ENCODE measurements at places on chromosomes 2 and 18.

DNA sequence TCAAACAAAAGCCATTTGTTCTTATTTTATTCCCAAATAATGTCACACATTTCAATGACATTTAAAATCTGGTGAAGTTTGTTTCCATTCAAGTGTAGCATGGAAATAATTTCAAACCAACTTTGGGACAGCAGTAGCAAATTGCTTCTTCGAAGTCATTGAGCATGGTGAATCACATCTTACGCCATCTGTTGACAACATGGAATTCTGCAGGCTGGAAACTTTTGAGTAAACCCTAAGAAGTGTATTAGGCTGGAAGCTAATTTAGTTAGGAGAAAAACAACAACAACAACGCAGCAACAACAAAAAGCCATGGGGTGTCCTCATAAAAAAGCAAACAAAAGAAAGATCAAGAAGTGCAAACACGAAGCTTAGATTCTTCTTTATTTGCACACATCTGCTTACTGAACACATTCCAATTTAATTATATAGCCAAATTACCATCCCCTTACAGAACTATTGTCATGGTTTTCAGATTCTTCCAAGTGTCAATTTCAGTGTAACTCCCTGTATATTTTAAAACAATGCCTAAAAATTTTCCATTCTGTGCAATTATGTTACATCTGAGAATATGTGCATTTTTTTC lies 659.0 kb upstream of the CDH7 start:
- no peak for DNase-seq

- DNase-seq = no peak
Observed at GRCh38 chr2:106294182-106294581, 100.1 kb upstream of the UXS1 start.

GRCh38 chr2:38603402-38604290 lies 918 bp upstream of the HNRNPLL start:
- DNase-seq = peak; percentile 84

DNA sequence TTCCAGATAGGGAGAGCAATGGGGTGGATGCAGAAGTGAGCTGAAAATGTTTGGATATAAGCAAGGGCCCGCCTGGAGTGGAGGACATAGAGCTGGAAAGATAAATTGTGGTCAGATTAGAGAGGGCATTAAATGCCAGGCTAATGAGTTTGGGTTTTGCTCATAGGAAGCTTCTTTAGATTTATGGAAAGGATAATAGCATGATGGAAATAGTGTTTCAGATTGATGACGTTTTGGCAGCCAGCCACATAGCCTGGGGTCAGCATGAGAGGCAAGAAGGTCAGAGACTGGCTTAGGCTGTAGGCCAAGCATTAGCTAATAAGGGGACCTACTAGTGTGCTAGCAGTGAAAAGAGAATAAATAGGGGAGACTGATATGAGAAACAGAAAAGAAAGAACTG lies 321.6 kb downstream of the STK39 start:
- DNase-seq = no peak

- DNase-seq = no peak
Observed at GRCh38 chr2:190530248-190530900, 4.1 kb downstream of the NEMP2 start.

DNA sequence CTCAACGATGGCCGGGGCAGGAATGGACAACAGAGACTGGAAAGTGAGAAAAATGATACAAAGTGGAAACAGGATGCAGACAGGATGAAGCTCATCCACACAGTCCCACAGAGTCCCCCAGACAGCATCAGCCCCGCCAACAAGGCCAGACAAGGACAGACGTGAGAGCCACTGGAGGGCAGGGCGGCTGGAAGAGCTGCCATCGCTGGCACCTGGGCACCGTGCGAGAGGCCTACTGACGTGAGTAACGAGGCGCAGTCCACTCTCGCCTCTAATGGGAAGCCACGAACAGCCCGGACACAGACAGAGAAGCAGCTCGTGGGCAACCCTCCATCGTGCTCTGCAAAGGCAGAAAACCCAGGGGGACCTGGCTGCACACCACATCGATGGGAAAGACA lies 17.1 kb downstream of the HDAC4 start:
- no peak for DNase-seq

- DNase-seq = no peak
Observed at GRCh38 chr2:234322766-234323465, 174.0 kb downstream of the ARL4C start.

GRCh38 chr2:50344509-50345106 lies 687.3 kb downstream of the NRXN1 start:
- no peak for DNase-seq

- DNase-seq = no peak
Observed at GRCh38 chr2:239002591-239002953, 154.7 kb downstream of the TWIST2 start.

- peak; percentile 81 for DNase-seq
Observed at GRCh38 chr18:70243131-70243929, 37.8 kb upstream of the RTTN start.

DNA sequence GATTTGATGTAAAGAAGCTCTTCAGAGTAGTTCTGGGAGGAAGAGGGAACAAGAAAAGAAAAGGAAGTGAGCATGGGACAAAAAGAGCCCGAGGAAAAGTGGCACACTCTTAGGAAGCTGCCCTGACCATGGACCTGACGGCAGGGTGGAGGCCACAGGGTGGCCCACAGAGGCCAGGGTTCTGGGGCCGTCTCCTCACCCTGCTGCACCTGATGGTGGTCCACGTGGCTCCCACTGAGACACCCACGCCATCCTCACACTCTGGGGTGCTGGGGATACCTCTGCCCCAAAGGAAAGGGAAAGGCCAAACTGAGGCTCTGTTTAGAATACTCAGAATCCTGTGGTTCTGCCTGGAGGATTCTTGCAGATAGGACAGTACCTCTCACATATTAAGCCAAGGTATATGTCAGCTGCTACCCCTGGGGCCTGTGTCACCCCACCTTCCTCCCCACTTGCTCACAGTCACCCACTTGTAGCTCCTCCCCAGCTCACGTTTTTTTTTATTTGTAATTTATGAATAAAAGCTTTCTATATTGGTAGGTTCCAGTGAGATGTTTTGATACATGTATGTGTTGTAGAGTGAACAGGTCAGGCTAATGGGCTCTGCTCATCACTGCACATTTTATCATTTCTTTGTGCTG lies 171.1 kb downstream of the LDLRAD4 start:
- DNase-seq = no peak

DNA sequence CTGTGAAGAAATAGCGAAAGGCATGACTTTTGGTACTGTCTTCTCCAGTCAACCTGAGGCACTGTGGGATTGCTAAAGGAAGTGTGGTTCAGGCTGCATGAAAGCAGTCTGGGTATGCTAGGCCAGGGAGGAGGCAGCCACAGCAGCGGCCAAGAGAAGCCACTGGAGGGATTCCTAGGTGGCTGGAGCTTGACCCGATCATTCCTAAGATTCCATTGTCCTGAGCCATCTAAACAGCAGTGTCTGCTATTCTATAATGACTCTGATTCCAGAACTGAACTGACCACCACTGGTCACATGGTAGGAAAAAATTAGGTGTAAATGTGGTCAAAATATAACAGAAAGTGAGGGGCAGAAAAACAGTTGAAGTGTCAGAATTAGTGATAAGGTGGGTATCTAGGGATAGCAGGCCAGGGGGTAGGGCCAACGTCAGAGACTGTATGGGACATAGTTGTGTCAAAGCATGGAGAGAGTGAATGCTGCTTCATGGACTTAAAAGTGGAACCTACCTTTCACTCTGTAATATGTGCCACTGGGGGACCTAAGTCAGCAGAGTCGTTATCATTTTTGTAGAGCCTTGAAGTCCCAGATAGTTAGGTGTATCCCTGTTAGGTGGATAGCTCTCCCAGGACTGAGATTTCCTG lies 204.6 kb downstream of the CTNNA2 start:
- DNase-seq = no peak

- no peak for DNase-seq
Observed at GRCh38 chr2:239124152-239124899, 276.4 kb downstream of the TWIST2 start.
